ENCODE measurements at places on chromosomes 1 and 21. TPM values are rescaled to one million over a fixed set of nuclear protein-coding genes. Genes with fewer than 3 reads are reported as not detected.

DNA sequence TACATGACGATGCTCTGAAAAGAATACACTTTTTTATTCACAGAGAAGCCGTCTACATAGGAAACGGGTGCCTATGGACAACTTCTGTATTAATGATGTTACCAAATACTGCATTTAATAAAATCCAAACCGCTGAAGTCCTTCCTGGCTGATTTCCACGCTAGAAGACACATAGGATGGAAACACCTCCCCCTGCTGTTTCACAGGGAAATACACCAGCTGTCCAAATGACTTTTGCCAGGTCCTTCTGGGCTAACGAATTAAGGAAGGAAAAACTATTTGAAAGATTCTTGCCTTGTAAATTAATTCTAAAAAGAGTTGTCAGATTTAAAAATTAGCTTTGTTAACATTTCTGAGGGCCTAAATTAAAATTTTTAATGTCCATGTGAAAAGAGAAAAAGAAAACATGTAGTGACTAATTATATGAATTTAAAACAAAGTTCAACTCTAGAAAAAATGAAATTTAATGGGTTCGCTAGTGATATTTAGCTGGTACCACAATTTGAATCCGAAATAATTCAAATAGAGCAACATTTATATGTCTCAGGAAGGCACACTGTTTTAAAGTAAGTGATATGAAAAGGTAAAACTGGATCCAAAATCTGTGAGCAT is 146.0 kb downstream of the RERE start:
- no peak for DNase-seq
- no peak overlapping the region for H3K4me3 ChIP-seq
- peaks cover 8% of the 10 kb centered on the region for H3K4me1 ChIP-seq
- H3K27me3 ChIP-seq = no peaks in the 10 kb centered on the region
- no peak overlapping the region for H3K27ac ChIP-seq

DNA sequence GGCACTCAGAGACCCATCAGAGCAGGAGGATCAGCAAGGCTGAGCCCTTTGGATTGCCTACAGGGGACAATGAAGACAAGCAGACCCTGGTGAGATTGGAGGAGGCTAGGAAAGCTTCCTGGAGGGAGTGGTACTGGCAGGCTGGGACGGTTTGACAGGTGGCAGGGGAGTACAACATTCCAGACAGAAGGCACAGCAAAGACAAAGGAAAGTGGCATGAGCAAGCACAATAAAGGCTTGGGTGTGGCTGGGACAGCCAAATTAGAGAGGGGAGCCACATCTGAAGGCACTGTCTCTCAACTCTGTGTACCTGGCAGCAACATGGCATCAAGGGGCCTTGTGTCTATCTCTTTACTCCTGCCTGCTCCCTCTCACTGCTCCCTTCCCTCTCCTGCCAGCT is 38.2 kb downstream of the DMAP1 start:
- no peak overlapping the region for H3K4me3 ChIP-seq
- peaks cover 6% of the 10 kb centered on the region for H3K36me3 ChIP-seq
- no peak overlapping the region for H3K27ac ChIP-seq
- DNase-seq = no peak
- H3K27me3 ChIP-seq = no peaks in the 10 kb centered on the region

DNA sequence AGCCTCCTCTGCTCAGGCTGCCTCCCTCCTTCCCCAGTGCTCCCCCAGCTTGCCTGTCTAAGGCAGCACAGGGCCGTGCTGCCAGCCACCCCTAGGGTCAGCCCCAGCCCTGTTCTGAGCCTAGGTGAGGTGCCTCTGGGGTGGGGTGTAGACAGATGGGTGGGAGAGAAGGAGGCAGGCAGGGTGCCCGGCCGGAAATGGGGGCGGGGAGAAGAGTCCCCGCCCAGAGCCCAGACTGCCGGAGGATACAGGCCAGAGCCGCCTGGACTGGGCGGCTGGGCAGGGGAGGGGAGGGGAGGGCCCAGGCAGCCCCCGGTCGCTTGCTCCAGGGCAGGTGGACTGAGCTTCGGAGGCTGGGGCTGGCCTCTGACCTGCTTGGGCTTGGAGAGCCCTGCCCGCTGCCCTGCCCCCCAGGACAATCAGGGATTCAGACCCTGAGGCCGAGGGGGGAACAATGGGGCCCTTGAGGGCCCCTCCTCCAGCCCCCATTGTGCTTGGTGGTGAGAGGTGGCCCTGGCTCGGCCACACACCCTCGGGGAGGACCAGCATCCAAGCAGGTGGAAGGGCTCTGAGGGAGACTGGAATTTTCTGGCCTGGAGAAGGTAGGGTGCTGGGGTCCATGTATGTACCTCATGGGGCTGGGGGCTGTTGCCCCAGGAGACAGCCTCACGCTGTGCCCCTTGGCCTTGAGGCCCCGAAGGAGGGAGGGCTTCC is at the start of gene GJC2:
Gene GJC2 (plus strand): TSS at position 525 of the 714 bp plus-strand sequence. CDS start 7,829 bp downstream, outside the sequence.
- H3K27me3 ChIP-seq = no peaks in the 10 kb centered on the region
- DNase-seq = no peak
- peaks cover 31% of the 10 kb centered on the region for H3K4me1 ChIP-seq
- H3K36me3 ChIP-seq = peaks cover 35% of the 10 kb centered on the region
- no peak within 1 kb of the TSS for H3K4me3 ChIP-seq

DNA sequence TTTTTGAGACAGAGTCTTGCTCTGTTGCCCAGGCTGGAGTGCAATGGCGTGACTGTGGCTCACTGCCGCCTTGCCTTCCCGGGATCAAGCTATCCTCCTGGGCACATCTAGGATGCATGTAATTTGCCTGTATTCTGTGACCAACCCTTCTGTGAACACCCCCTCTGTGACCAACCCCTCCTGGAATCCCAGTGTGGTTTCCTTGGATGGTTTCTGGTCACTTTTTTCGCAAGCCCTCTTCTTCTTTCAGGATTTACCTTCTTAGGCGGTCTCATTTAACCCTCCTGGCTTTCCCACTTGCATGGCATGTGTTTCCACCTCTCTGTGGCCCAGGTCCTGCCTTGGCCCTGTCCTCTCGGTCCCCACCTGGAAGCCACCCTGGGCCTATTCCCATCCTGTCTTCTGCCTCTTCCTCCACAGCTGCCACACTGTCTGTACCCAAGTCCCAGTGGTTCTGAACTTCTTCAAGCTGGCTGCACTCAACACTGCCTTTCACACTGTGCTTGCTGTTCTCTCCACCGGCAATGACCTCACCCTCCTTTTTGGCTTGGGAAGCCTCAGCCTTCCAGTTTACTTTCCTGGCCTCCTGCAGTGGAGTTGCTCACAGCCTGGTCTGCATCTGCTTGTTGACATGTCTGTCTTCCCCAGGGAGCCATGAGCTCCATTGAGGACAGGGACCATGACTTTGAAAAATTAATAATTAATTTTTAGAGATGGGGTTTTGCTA is 57.0 kb downstream of the DISC1 start:
- no peaks in the 10 kb centered on the region for H3K4me1 ChIP-seq
- H3K36me3 ChIP-seq = no peaks in the 10 kb centered on the region
- H3K4me3 ChIP-seq = no peak overlapping the region
- H3K27me3 ChIP-seq = no peaks in the 10 kb centered on the region
- DNase-seq = no peak

DPT gene
- 12.3 TPM for total RNA-seq
